Bronchus fibroblast of lung (primary cell): ENCODE measurements at places on chromosomes 1 and 21. TPM values are rescaled to one million over a fixed set of nuclear protein-coding genes. Genes with fewer than 3 reads are reported as not detected.

Gene FAM151A
- total RNA-seq = not detected in 2 replicates

Gene MXRA8
- total RNA-seq = 382 and 409 TPM in 2 replicates

Gene CLDN17
- not detected in 2 replicates for total RNA-seq

Gene TLR5
- total RNA-seq = under 0.01 TPM in 1 of 2 replicates, not detected in the other

Gene SLC44A5
- under 0.01 TPM in 1 of 2 replicates, not detected in the other for total RNA-seq

Gene LPAR3
- total RNA-seq = 2.8 and 3.0 TPM in 2 replicates

Gene CLDN8
- total RNA-seq = not detected in 2 replicates

Gene CYP4Z1
- total RNA-seq = not detected in 2 replicates

Gene S100A12
- total RNA-seq = not detected in 2 replicates

Gene TDRKH
- total RNA-seq = 4.5 and 5.5 TPM in 2 replicates

Gene FALEC
- not detected in 2 replicates for total RNA-seq

Gene CELA2A
- total RNA-seq = not detected in 2 replicates

Gene SPATA6
- 2.4 and 3.0 TPM in 2 replicates for total RNA-seq

Gene KIF14
- 10.0 and 11.6 TPM in 2 replicates for total RNA-seq

Gene CFHR5
- not detected in 2 replicates for total RNA-seq

Gene KCNQ4
- under 0.01 and 0.17 TPM in 2 replicates for total RNA-seq

Gene GCSAML
- not detected in 2 replicates for total RNA-seq

Gene ERG
- not detected in 2 replicates for total RNA-seq

Gene KCNT2
- 1.3 and 1.6 TPM in 2 replicates for total RNA-seq

Gene SRP9
- total RNA-seq = 330 and 369 TPM in 2 replicates

Gene LRRC8C
- 8.2 and 10.4 TPM in 2 replicates for total RNA-seq

Gene CD244
- total RNA-seq = not detected in 2 replicates
